GF-D8 (cell line): ENCODE measurements at places on chromosomes 16 and 17.

DNA sequence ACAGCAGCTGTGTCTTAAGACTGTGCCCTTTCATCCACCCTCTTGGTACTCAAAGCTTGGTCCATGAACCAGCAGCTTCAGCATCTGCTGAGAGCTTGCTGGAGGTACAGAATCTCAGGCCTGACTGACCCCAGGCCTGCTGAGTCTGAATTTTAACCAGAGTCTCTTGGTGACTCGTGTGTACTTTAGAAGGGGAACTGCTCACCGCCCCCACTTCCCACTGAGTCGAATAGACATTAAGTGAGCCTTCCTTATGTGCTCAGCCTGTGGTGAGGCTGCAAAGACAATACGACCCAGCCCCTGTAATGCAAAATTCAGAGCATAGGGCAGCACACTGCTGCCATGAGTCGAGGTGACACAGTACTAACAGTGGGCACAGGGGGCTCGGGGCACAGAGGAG is 662.8 kb downstream of the WWOX start:
- no peak for DNase-seq

GRCh38 chr16:71629278-71630016 is 3.5 kb downstream of the MARVELD3 start:
- no peak for DNase-seq

GRCh38 chr17:8532021-8532420 is 96.3 kb downstream of the NDEL1 start:
- no peak for DNase-seq

- DNase-seq: no peak
These were observed 2.6 kb downstream of the AXIN2 start for GRCh38 chr17:65558683-65559460.

GRCh38 chr17:3482852-3483251 is 7.1 kb downstream of the ASPA start:
- no peak for DNase-seq

- DNase-seq: no peak
These were observed 46.7 kb downstream of the CYB5B start for GRCh38 chr16:69471121-69471520.

DNA sequence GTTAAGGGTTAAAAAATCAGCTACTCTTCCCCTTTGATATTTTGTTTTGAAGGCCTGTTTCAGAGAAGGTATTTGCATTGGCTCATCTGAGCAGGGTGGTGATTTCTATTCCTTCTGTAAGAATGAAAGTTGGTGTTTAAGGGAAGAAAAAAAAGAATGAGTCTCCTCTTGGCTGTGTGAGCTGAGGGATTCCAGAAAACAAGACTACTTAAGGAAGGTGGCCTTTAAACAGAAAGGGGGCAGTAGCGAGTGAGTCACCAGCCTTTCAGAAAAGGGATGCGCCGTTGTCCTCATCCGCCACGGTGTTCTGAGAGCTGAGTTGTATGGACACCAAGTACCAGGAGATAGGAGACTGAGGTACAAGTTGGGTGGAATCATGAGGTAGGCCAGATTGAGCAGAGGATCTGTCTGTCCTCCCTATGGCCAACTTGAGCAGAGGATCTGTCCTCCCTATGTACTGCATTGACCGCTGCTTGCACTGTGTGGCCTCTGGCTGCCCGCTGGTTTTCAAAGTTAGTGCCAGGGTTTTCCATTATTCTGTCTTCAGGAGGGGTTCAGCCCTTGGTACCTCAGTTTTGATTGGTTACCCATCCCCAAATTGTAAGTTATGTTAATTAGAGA is 8.2 kb downstream of the PRKCA start:
- no peak for DNase-seq

DNA sequence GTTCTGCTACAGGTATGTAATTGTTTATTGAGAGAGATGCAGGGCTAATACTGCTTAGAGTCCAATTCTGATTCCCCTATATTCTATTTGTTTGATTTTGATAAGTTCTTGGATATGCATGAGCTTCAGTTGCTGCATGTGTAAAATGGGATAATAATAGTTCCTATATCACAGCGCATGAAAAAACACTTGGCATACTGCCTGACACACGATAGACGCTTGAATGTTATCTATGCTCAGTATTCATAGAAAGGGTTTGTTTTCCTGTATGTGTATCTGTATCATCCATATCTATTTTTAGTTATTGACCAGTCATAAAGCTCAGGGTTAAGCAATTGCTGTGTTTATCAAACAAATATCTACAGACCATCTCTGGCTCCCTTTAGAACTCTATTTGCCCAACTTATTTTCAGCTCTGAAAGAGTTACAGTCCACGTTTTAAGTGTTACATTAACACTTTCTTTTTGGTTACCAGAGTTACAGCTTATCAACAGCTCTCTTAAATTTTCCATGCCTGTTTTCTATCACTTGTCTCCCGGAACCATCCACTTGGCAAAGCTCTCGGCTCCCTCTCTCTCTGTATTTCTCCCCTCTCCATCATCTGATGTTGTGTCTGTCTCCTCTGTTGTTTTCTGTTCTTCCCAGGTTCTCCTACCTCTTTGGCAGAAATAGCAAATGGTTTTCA is 334.8 kb downstream of the CBLN1 start:
- DNase-seq: no peak

DNA sequence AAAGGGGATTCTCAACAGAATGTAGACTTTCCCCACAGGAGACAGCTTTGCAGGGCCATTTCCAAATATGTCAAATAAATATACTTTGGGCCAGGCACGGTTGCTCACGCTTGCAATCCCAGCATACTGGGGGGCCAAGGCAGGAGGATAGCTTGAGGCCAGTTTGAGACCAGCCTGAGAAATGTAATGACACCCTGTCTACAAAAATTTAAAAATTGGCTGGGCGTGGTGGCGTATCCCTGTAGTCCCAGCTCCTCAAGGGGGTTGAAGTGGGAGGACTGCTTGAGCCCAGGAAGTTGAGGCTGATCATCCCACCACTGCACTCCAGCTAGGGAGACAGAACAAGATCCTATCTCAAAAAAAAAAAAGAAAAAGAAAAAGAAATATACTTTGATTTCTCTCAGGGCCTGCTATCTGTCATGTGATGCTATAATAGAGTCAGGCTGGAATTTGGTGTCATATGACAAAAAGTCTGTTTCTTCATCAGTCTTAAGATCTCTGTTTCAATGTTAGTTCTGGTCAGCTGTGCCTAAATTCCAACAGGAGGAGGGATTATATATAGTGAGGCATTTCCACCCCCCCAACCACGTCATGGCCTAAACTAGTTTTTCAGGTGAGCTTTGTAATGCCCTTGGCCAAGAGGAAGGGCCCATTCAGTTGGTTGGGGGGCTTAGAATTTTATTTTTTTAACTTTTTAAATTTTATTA is 4.3 kb upstream of the ZDHHC7 start:
- no peak for DNase-seq

DNA sequence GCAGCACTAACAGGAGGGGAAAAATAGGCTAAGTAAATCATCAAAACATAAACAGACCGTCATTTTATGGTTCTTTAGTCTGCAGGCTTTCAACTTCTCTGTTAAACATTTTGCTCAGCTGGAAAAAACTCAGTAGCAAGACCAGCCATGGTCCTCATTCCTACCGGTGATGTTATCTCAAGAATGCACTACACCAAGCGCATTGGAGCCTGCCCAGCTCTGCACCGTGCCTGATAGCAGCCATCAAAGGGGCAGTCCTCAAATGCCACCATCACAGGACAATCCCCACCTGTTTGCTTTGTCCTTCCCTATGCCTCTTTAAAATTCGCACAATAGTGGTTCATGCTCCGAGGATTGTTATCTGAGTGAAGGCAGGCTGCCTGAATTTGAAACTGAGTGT is 181.5 kb upstream of the MON1B start:
- no peak for DNase-seq

GRCh38 chr17:29237476-29238132 is 9.1 kb upstream of the CRYBA1 start:
- DNase-seq: no peak

GRCh38 chr17:77246110-77247047 is 105.6 kb downstream of the SEC14L1 start:
- DNase-seq: no peak

DNA sequence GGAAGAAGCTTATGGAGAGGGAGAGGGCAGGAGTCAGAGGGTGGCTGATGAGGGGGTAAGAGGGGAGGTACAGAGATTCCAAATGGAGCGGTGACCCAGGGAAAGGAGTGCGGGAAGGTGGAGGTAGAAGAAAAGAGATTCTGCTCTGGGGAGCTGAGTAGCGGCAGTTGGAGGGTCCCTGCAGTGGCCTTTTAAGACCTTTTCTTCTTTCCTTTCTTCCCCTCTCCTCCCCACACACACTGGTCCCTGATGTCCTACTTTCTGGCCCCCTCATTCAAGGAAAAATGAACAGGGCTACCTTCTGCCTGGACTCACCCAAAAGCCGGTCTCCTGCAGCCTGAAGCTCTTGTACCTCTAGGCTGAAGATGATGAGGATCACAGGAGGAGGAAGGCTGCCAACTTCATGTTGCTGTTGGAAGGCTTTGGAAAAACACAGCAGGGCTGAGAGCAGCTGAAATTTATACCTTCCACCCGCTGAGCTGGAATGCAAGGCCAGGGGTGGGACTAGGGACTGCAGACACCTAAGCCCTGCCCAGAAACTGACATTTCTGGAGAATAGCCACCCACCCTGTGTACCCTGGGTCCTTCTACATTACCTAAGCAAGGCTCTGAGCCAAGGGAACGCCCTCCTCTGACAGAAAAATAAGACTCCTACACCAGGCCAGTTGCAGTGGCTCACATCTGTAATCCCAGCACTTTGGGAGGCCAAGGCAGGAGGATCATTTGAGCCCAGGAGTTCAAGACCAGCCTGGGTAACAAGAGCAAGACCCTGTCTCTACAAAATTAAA is 9.4 kb upstream of the HEATR6 start:
- no peak for DNase-seq

DNA sequence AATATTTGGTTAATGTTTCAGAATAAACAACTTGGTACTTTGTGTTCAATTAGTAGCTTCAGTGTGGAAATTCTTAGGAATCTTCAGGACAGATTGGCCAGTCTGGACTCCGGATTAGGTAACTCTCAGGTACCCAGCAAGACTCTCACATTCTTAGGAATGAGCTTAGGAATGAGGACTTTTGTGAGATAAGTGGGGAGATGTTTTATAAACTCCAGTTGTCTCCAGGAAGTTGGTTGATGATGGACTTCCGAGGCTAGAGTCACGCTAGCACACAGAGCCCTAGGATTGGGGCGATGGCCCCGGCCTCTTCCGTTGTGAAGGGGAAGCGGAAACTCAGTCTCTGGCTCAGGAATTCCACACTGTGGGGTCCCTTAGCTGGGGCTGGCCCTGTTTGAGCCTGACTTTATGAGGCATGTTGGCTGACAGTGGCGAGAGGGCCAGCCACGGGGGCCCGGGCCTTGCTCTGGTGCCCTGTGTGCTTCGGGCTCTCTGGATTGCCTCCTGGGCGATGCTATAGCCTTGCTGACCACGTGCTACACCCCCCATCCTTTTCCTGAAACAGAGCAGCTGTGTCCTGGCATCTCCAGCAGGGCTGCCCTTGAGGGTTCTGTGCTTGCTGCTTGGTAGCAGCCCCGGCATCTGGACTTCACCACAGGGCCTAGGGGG is 32.4 kb downstream of the RAB11FIP3 start:
- DNase-seq: peak; percentile 31

DNA sequence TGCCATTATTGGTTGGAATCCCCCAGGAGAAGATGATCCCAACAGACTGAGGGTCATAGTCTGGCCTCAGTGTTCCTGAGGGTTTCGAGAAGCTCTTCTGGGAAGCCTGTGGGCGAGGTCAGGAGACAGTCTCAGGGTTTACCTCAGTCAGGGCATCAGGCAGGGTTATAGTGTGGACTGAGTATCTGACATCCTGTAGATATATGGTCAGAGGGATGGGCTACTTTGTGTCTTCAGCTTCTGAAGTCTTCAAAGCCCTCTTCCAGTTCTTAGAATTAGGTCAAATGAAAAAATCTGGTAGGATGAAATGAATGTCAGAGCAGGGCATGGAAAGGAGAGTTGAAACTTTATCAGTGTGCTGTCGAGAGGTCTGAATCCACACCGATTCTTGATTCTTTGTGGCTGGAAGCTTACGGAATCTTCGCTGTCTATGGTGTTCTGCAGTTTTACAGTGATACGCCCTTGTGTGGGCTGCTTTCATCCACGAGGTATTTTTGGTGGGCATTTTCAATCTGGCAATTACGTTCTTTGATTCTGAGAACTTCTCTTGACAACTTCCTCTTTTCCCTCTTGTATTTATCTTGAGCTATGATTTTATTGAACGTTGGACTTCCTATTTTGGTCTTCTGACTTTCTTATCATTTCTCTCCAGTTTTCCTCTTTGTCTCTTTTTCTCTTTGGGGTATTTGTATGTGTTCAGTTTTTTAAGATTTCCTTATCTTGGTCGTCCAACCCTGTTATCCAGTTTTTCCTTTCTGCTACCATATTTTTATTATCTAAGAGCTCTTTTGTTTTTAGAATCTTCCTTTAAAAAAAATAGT is 30.4 kb downstream of the BPTF start:
- DNase-seq: peak; percentile 92

GRCh38 chr17:339193-340061 is 13.2 kb downstream of the RPH3AL start:
- DNase-seq: no peak

DNA sequence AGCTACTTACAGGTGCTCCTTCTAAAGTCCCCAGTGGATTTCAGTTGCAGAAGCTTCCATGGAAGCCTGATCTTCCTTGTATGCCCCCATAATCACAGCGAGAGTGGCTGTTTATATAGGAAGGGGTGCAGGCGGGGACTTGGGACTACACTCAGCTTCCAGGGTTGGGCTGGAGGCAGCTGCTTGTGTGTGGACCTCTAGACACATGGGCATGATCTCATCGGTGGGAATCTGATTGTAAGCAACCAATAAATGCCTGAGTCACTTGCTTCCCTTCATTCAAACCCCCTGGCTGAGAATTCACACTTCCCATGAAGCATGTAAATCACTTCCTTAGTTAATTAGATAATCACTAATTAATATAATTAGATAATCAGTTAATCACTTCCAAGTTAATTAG is 1.0 kb upstream of the KRT20 start:
- no peak for DNase-seq

- no peak for DNase-seq
These were observed 58.6 kb downstream of the ZNF778 start for GRCh38 chr16:89275837-89276720.

- no peak for DNase-seq
These were observed 113.9 kb downstream of the AMFR start for GRCh38 chr16:56311208-56312027.

GRCh38 chr17:32566303-32566702 is 79.5 kb downstream of the CDK5R1 start:
- no peak for DNase-seq

GRCh38 chr17:48529683-48530009 is 1.2 kb downstream of the HOXB1 start:
- no peak for DNase-seq

DNA sequence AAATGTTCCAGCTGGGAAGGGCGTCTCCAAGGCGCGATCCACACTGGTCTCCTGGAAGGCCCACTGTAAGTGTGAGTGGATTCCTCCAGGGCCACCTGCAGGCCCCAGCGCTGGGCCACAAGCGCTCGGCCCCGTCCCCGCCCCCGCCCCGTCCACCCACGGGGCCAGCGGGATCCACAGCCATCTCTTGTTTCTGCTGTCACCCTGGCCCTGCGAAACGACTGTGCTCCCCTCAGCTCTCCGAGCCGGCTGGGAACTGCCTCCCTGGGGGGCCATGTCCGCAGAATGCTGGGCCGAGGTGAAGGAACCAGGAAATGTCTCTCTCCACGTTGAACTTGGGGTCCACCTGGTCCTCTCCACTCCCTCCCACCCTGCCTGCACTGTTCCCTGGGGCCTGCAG is 1955.2 kb downstream of the TP53TG3F start:
- no peak for DNase-seq
